ENCODE measurements at places on chromosomes 5 and 9.

DNA sequence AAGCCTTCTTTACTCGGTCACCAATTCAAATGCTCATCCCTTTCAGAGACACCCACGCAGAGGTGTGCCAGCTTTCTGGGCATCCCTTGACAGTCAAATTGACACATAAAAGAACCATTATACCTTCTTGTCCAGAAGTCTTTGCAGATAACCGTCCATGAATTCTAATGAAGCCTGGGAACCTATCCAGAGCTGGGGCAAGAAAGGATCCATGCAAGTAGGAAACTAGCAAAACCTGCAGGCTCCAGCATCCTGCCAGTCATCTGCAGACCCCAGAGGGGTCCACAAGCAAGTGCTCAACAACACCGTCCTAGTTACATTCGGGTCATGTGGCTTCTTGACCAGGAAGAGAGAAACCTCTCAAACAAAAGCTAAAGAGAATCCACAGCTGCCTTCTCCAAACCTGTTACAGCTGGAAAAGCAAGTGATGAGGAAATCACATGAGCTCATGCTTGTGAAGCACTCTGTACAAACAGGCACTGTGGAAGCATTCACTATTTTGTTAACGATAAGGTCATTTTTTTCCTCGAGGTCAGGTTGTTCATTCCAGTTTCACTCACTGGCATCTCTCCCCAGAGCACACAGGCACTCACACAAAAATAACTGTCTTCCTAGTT, 80.2 kb upstream of the DMRT1 start:
- no peak for DNase-seq

DNA sequence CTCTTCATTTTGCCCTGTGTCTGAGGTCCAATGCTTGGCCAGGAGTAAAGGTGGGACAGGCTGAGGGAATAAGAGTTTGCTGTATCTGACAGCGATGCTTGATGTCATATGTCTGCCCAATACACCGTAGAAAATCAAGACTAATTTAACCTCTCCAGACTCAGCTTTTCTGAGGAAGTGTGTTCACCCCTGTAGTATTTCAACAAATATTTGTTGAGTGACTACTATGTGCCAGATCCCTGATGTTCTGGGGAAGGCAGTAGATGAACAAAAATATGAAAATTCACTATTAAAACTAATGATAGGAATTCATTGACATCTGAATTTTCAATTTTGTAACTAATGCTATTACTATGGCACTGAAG, 489.7 kb downstream of the EBF1 start:
- DNase-seq, result no peak

GRCh38 chr5:36623832-36624231, 17.4 kb downstream of the SLC1A3 start:
- DNase-seq, result no peak

DNA sequence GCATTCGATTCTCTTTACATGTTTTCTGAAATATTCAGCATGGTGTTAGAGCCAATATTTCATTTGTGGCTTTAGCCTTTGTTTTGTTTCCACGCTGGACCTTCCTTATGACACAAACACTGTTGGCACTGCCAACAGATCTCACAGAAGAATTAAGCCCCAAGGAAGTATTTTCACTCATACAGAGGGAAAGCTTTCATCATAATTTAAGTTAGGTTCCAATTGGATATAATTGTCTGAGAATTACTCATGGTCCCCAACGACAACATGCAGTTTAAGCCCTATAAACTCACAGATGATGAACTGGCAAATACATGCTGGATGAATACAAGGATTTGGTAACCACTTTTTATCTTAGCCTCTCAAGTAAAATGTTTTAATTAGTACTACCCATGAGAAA, 259.5 kb downstream of the EBF1 start:
- DNase-seq, result no peak

DNA sequence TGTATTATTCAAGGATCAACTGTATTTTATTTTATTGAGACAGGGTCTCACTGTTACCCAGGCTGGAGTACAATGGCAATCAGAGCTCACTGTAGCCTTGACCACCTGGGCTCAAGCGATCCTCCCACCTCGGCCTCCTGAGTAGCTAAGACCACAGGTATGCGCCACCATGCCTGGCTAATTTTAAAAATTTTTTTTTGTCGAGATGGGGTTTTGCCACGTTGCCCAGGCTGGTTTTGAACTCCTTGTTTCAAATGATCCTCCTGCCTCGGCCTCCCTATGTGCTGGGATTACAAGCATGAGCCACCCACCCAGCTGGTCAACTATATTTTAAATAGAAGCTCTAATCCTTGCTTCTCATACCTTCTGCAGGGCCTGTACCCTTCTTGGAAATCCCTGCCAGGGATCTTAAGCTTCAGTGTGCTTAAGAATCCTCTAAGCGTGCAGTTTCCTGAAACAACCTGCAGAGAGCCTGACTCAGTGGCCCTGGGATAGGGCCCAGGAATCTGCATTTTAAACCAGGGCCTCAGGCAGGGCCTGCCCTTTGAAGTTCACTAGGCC, 2.9 kb downstream of the AKNA start:
- DNase-seq, result no peak

DNA sequence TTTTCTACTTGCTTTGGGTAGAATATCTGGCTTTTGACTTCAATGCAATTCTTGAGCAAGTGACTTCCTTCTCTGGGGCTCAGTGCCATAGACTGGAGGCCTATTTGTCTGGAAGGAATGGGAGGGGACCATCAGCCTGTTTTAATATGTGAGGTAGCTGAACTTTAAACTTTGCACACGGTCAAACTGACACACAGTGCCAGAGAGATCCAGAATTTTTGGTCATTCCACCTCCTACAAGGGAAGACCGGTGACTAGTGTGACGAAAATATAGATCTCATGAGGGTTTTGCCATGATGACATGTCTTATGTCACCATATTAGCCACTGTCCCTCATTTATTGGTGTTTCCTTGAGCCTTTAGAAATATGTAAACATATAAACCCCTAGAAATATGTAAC, 44.6 kb upstream of the ZSWIM6 start:
- DNase-seq, result no peak

- DNase-seq, result peak; percentile 45
These were observed 1.5 kb downstream of the RNF145 start for GRCh38 chr5:159207686-159208513.

DNA sequence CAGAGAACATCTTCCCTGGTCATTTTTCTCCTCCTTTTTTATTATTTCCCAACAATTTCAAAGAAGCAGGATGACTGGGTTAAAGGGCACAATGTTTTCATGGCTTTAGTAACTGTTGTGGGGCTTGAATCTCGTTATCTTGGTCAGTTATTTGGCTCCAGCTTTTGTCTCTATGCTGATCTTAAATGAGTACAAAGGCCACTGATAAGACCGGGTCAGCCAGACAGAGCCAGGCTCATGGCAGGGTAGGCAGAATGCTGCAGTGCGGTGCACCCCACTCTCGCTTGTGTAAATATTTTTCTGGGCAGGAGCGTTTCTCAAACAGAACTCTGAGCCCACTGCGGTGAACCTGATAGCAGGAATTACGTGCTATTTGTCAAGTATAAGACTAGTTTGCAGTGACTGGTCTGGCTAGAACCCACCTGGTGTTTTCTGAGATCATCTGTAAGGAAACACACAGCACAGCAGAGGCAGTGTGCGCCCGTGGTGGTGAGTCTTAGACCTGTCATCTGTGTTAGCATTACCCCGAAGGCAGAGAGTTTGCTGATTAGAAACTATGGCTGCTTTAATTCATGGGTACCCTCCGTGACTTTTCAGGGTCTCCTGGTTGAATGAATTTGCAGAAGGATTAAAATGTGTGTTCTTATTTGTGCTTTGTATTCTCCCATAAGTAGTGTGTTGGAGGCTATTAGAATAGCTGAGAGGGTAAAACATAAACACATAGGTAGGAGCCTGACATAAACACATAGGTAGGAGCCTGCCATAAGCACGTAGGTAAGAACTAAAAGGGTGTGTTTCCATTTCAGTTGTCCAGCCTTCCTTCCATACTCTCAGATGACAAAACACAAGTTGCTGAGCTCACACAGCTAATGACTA, 158.6 kb upstream of the DMRT1 start:
- DNase-seq, result no peak

DNA sequence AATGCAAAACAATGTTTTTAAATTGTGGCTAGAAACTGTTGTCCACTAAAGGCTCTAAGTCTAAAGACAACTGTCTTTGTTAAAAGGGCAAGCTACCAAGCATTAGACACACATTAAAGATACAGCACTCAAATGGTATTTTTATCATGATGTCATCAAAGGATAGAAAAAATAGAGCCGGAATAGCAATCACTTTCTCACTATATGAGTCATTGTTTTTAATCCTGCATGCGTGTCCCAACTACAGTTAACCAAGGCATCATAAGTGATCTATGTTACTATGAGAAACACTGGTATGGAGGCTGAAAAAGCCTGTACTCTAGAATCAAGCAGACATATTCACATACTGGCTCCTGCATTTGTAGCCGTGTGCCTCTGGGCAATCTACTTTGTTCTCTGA, 1.9 kb upstream of the PJA2 start:
- no peak for DNase-seq

DNA sequence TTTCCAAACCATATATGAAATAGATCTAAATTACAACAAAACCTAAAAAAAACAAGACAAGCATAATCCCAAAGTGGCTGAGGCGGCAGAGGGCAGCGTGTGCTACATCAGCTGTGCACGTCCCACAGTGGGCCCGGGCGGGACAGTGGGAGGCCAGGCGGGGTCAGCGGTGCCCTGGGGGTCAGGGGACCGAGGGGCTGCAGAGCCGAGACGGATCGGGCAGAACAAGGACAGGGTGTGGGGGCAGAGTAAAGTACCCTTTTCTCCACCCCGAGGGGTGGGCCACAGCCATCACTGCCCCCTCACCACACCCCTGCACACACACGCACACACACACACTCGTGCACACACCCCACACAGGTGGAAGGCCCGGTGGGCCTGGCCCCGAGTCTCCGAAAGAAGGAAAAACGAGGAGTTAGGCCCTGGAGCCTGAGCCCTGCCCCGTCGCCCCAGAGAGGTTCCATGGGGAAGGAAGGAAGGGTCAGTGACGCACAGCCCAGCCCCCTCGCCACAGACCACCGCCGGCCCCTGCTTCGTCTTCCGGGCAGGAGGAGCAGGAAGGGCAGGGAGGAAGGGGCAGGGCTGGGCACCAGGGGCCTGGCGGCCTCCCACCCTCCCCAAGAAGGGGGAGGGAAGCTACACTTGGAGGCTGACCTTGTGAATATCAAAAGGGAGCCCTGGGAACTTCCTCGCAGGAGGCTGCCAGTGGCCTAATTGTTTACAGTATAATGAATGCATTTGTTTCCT, 49.6 kb upstream of the UBAC1 start:
- no peak for DNase-seq

GRCh38 chr5:140103154-140103553, 10.8 kb upstream of the PURA start:
- no peak for DNase-seq

Measured in stimulated activated CD8-positive, alpha-beta memory T cell treated with anti-CD3 and anti-CD28 coated beads, Interleukin-15, amount 100 ng/mL, for 1 hour (primary cell).